NCI-H524 treated with DMSO at 0.1 percent for 48 hours (cell line): ENCODE measurements at places on chromosomes 16 and 17.

DNA sequence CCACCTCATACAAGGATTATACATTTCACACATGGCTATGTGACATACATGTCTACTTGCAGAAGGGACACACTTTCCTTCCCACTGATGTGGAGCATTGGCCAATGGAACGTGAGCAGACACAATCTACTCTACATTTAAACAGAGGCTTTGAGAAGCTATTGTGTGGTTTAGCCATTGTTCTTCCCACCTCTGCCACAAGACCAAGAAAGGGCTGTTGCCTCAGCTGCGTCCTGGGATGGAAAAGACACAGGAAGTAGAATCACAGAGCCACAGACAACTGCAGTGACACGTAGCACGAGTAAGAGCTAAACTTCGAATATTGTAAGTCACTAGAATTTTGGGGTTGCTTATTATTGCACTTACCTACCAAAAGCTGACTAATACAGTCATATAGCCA, 33.3 kb downstream of the PRKCB start:
- DNase-seq = no peak

- DNase-seq = no peak
Observed at GRCh38 chr17:45060382-45060796, 728 bp upstream of the NMT1 start.

DNA sequence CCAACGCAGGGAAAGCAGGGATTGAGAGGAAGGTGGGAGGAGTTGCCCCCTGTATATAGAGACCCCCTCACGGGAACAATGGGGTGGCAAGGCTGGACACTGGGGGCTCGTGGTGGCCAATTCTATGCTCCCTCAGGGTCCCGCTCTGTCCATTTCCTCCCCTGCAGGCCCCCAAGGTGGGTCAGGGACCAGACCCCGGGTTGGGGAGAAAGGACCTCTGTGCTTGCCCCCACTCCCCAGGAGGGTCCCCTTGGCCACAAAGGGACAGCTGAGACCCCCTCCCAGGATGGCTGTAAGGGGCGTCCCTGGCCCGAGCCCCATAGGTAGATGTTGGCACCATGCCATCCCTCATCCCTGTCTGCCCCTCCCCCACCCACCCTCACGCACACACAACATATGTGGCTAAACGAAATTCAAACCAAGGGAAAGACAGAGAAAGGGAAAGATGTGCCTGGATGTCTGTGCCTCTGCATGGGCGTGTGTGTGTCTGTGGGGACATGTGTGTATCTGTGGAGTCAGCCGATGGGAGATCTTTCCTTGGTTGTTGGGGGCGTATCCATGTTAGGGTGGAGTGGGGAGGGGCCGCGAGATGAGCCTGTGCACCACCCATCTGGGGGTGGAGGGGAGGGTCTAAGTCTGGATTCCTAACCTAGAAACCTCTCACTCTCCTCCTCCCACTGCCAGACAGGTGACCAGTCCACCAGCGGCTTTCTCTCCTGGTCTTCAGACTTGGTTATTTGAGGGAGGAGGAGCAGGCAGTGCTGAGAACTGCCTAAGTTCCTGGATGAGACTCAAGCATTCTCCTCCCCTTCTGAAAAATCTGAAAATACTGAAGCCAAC, 642 bp upstream of the NEUROD2 start:
- peak; percentile 55 for DNase-seq

DNA sequence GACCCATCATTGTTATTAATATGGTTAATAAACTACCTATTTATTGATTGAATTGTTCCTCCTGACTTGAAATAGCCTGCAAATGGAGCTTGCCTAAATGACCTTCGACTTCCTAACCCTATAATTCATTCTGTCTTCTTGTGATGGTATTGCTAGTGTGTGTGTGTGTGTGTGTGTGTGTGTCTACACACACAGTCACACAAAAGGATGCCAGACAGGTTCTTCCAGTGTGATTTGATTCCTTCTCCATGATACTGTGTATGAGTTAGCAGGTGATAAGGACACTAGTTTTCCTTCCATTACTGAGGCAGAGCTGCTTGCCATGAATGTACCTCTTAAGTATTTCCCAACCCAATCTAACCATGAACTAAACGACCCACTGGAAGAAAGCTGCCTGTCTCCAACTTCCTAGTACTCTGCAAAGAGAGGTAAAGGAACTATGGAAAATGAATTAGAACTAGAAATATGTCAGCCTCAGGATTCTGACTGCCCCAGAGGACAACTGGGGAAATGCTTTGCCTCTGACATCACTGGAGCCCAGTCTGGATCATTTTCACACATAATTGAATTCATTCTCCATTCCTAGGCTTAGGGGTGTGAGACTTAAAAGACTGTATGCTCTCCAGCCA, 3.5 kb upstream of the CDC6 start:
- no peak for DNase-seq

DNA sequence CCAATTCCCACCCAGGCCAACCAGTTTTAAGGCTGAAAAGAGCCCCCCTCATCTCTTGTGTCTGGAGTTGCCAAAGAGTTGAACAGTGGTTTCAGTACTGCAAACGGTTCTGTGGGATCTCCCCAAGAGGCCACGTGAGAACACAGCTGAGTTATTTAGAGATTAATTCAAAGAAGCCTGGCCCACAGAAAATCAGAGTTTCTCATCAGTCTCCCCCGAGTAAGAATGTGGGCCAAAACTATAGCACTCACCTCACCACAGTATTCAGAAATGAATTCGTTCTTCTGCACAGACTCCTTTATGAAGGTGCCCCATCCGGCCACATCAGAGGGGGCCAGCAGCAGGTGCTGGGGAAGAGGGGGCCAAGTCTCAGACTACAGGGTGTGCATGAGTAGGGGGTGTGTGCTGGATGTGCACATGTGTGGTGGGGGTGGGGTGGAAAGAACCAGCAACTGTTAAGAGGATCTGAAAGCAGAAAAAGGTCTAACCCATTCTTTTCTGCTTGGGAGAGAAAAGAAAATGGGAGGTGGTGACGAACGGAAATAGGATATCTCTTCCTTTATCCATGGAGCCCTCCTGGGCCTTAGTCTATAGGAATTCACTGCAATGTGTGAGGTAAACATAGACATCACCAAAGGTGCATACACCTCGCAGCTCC, 22.6 kb downstream of the CNTNAP1 start:
- no peak for DNase-seq

- DNase-seq = no peak
Observed at GRCh38 chr17:27217631-27218030, 76.3 kb upstream of the WSB1 start.

DNA sequence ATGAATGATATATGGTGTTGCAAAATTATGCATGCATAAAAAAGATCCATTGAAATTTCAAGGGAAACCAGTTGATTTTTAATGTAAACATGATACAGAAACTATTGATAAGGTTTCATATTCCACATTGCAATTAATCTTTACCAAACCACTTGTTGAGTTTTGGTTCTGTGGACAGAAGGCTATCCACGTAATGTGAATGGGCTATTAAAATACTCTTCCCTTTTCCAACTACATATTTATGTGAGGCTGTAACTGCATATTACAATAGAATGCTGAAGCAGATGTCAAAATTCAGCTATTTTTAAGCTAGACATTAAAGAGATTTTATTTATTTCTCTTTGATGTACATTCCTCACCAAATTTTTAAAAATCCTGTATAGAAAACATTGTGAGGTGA, 33.7 kb upstream of the VPS4A start:
- no peak for DNase-seq

- no peak for DNase-seq
Observed at GRCh38 chr16:80323187-80323807, 217.5 kb upstream of the DYNLRB2 start.

- no peak for DNase-seq
Observed at GRCh38 chr16:82361885-82362284, 191.9 kb upstream of the MPHOSPH6 start.

GRCh38 chr16:19474617-19475016, 47.3 kb downstream of the GDE1 start:
- peak; percentile 13 for DNase-seq

GRCh38 chr17:66248285-66248684, 19.1 kb upstream of the APOH start:
- no peak for DNase-seq

- DNase-seq = no peak
Observed at GRCh38 chr16:83900571-83900970, 1.7 kb downstream of the MLYCD start.

- DNase-seq = no peak
Observed at GRCh38 chr17:55673743-55674506, 48.7 kb downstream of the TMEM100 start.

GRCh38 chr16:22356930-22357634, 17.3 kb downstream of the CDR2 start:
- no peak for DNase-seq

GRCh38 chr16:988471-989353, 7.1 kb downstream of the SOX8 start:
- DNase-seq = no peak
